ENCODE measurements at places on chromosomes 2 and 18. TPM values are rescaled to one million over a fixed set of nuclear protein-coding genes. Genes with fewer than 3 reads are reported as not detected.

DNA sequence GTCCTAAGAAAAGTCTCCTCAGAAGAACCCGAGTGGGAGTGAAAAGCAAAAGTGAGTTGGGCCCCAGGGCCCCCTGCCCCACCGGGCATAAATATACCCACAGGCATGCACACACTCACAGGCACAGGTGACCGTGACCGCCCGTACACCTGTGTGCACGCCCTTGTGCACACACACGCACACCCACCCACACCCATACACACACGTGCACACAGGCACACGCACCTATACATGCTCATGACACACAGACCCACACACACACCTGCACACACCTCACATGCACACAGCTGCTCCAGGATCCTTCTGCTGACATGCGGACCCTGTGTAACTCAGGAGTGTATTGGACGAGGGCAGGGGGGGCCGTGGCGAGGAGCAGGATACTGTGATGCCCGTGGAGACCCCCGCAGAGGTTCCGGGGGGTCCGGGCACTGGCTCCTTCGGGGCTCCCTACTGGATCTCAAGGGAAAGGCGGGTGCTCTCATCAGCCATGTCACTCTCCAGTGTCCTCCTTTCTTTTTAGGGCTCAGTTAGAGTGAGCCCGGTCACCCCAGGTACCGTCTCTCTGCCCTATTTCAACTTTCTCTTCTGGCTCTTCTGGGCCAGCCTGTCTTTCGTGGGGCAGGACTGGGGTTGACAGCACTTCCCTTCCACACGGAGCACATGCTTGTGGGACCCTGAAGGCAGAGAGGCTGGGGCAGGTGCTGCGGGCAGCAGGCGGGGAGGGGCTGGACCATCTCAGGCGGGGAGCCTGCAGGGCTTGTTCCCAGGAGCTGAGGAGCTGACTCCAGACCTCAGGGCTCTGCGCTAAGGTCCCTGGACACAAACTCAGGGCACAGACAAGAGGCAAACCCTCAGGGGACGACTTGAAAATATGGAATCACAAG is 48.5 kb downstream of the TPO start:
- no peak for DNase-seq

DNA sequence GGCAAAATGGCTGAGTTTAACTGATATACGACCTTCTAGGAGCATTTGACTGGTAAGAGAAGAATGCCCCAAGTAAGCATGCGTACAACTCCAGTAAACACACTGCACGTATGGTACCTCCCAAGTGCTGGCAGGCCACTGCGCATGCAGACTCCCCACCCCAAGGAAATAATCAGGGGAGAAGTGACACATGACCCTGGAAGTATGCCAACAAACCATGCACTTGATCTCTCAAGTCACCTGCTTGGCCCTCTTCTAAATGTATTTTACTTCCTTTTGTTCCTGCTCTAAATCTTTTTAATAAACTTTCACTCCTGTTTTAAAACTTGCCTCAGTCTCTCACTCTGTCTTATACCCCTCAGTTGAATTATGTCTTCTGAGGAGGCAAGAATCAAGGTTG is 129.8 kb upstream of the COL5A2 start:
- DNase-seq: no peak

GRCh38 chr2:210617732-210618330 is 61.4 kb downstream of the CPS1 start:
- DNase-seq: no peak

GRCh38 chr2:234846599-234847363 is 105.0 kb upstream of the SH3BP4 start:
- no peak for DNase-seq

- DNase-seq: no peak
Measured at GRCh38 chr2:53422979-53423378, 344.6 kb upstream of the CHAC2 start.

The CD207 gene
- total RNA-seq: 0.25 TPM

The TANK gene
- total RNA-seq: 47.5 TPM

The CXCR4 gene
- 13.6 TPM for total RNA-seq

- peak; percentile 23 for DNase-seq
Measured at GRCh38 chr2:104658144-104658835, 195.6 kb upstream of the POU3F3 start.

GRCh38 chr2:31333046-31333445 is 81.5 kb downstream of the XDH start:
- DNase-seq: no peak

The IL18RAP gene
- not detected for total RNA-seq

DNA sequence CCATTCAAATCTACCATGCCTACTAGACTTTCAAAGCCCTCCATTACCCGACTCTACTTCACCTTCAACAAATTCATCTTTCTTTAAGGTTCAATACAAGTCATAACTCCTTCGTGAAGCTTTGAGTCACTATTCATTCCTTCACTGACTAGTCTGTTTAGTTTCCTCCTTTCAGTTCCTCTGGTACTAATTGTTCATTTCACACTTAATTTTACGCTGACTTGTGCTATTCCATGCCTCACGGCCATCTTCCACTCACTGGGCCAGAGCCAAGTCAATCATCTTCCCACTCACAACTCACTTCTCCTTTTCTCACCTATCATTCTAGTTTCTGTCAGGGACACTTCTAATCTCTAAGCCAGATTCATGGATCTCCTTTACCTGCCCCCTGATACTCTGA is 136.2 kb downstream of the MTX2 start:
- no peak for DNase-seq

DNA sequence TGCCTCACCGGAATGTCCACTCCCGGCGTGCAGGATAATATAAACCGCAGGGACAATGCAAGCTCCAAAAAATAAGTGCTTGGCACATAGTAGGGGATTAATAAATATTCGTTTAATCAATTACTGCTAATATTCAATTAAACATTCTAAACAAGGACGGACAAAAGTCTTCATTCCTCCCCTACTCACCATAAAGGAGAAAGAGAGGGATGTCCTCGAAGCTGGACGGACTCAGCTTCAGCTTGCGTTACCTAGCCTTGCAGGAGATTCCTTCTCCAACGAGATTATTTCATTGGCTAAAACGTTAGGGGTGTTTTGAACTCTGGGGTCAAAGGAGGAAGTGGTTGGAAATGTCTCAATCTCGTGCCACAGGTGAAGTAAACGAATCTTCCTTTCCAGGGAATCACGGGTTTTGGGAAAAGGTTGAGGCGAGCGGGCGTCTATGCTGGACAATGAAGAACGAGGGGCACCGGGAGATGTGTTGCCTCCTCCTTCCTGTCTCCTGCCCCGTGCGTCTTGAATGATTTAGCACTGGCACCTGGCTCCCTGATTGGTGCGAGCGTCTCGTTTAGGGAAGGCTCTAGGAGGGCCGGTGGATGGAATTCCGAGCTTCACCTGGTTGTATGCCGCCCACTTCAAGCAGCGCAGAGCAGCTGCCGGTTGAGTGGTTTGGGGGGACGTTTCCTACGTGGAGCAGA is 2.0 kb upstream of the GAD1 start:
- no peak for DNase-seq

DNA sequence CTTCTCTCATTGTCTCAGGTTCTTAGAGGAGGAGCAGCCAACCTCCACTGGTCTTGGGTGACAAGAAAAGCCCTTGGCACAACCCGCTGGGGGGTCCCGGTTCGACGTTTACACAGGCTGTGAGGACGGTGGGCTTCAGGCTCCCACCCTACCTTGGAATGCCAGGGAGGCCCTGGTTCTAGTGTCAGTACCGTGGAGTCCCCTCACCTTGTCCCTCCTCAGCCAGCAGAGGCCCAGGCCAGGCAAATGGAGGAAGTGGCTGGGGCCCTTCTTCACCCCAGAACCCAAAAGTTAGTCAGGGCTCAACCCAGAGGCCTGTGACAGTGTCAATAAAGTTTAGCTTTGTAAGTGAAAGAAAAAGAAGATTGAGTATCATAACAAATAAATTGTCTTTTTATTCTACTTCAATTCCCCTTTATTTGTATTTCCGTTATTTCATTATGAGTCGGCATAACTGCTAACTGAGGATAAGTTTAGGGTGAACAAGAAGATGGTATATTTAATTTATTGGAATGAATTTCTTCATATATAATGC is 62.6 kb upstream of the ZSWIM2 start:
- DNase-seq: no peak

DNA sequence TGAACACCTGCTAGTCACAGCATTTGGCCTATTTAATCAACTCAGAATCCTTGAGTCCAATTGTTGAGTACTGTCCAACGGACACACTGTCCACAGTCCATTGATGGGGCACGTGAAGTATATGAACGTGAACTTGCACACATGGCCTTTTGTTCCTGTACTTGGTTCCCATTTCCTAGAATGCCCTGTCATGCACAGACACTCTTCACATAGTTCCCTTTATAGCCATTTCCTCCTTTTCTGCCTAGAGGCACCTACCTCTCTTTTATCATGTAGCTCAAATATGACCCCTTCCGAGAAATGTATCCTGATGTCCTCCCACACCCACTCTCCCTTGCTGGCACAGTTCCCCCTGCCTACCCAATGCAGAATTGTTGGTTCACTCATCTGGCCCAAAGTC is 8.7 kb upstream of the CRYGA start:
- DNase-seq: no peak

- no peak for DNase-seq
Measured at GRCh38 chr18:29653671-29654215, 1388.8 kb downstream of the DSC3 start.

DNA sequence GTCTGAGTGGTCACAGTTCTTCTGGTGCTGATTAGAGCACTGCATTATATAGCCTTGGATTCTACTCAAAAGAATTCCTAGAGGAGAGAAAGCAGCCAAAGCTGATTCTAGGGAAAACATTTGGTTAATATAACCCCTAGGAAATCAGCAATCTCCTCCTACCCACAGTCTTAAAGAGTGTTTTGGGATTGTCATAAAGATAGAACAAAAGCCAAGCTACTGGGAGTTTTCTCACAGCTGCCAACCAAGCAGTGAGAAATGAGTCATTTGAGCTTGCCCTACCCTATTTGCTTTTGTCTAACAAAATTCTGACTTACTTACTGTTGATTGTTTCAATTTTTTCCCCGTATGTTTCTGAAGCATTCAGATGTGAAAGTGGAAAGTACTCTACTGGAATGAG is 469.3 kb downstream of the PLCL1 start:
- no peak for DNase-seq

DNA sequence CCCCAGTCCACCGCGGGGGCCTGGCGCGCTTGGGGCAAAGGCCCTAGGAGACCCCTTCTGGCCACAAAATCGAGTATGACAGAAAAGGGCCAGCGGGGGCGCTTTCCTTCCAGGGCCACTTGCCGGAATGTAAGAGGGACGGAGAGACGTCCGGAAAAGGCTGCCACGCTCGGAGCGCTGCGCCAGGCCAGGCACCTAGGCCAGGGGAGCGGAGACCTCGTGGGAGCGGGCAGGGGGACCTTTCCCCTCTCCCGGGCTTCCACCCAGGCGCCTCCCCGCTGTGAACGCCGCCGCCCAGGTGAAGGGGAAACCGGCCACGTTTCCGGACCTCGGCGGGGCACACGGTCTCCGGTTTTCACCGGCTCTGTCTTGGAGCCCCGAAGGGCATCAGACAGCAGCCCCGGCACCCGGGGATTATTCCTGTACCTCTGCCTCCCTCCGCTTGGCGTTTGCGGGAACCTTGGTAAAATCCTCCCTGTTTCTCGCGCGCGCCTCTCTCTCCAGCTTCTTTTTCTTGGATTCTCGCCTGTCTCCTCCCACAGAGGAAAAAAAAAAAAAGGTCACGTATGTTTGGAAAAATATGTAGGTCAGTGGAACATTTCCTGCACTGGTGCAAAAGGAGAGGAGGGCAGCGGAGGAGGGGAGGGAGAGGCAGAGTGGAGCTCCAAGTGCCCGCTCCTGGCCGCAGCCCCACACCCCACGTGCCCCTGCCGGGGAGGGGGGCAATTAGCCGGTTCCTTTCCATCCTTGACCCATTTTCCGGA is 1.2 kb upstream of the NPAS2 start:
- no peak for DNase-seq

The TWIST2 gene
- 1.3 TPM for total RNA-seq

GRCh38 chr2:113760400-113760799 is 4.0 kb upstream of the SLC35F5 start:
- DNase-seq: no peak

GRCh38 chr2:202442882-202443281 is 66.8 kb downstream of the BMPR2 start:
- no peak for DNase-seq

The PLCL1 gene
- 39.7 TPM for total RNA-seq

GRCh38 chr2:2633017-2633416 is 301.9 kb upstream of the MYT1L start:
- no peak for DNase-seq

GRCh38 chr2:56191617-56192016 is 7.8 kb downstream of the CCDC85A start:
- DNase-seq: no peak

DNA sequence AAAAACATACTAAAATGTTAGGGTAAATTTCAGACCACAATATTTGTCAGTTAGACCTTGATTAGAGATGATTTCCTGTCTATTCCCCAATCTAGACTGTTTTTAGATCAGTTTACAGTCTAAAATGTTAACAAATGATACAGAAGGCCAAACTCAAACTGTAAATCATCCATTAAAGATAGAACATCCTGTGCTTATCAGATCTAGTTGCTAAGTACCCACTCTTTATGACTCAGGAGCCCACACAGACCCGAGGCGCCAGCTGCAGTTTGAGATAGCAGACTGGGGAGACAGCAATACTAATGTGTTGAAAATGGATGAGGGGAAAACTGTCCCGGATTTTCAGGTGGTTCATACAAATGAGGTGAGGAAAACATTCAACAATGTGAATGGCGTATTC is 113.3 kb downstream of the SCG2 start:
- DNase-seq: no peak

- no peak for DNase-seq
Measured at GRCh38 chr2:11315074-11315705, 29.2 kb downstream of the ROCK2 start.

GRCh38 chr2:201559067-201559710 is 84.1 kb downstream of the TMEM237 start:
- DNase-seq: no peak

DNA sequence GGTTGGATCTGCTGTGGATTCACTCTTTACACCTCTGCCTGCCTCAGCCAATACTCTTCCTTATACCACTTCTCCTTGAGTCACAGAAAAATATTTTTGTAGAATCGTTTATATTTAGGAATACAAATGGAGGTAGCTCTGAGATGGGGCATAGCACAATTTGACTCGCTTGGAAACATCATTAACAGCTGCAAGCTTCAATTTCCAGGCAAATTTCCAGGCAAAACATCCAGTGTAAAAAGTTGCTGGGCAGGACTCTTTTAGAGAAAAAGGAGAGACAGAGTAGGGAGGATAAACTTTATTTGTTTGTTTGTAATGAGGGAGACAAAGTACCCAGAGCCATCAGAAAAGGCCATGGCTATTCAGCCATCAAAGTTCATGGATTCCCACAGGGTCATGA is 74.4 kb upstream of the SOX11 start:
- DNase-seq: no peak
